ENCODE measurements at places on chromosomes 11 and 22.

DNA sequence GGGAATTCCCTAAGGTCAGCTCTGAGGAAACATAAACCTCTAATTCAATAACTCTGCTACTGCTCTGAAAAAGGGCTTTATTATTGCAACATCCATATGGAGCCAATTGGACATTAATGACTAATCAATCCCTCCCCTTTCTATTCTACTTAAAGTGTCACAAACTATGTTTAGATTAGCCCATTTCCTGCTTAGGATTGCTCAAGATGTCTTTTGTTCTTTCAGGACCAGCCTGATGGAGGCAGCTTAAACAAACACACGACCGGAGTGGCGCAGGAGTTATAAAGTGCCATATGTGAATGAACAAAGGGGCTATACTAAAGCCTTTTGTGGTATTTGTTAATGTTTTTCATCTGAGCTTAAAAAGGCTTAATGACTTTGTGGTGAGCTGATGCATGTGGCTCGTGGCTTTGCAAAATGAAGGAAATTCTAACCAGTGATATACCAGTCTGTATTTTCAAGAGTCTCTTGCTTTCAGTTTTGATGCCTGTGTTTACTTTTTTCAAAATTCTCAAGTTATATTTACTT lies 354.4 kb downstream of the SOX6 start:
- DNase-seq, result peak; percentile 99

- DNase-seq, result peak; percentile 28
Measured at GRCh38 chr22:41619979-41620588, 759 bp downstream of the DESI1 start.

- DNase-seq, result no peak
Measured at GRCh38 chr11:70305501-70305900, 35.0 kb downstream of the PPFIA1 start.

DNA sequence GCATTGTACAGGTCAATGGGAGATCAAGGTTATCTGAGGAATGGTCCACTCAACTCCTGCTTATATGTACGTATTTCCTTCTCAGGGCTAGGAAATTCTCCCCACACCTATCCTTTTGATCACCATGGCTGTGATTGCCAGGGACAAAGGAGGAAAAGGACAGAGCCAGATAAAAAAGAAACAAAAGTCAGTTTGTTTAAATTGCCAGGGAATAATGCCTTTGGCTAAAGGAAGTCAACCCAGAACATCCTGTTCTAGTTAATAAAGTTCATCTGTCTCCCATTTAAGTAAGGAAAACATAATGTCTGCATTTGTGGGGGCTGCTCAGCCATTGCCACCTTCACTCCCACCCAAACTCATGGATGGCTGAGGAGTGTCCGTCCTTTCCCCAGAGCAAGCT lies 124.7 kb downstream of the ME3 start:
- no peak for DNase-seq

DNA sequence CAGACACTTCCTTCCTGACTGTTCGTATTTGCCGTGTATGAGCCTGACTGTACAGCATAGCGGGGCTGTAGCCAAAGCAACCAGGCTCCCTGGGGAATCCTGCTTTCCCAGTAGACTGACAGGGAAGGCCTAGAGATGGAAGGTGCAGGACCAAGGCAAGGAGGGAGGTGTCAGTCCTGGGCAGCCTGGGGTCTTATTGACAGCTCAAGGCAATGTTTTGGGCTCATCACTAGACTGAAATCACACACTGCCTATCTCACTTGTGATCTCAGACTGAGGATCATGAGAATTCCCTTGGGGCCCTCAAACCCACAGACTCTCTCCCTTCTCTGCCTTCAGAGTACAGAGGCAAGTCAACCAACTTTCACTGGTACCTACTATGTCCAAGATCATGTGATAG lies 346.8 kb upstream of the NARS2 start:
- no peak for DNase-seq

GRCh38 chr22:21762712-21763581 lies 27.4 kb upstream of the YPEL1 start:
- no peak for DNase-seq

DNA sequence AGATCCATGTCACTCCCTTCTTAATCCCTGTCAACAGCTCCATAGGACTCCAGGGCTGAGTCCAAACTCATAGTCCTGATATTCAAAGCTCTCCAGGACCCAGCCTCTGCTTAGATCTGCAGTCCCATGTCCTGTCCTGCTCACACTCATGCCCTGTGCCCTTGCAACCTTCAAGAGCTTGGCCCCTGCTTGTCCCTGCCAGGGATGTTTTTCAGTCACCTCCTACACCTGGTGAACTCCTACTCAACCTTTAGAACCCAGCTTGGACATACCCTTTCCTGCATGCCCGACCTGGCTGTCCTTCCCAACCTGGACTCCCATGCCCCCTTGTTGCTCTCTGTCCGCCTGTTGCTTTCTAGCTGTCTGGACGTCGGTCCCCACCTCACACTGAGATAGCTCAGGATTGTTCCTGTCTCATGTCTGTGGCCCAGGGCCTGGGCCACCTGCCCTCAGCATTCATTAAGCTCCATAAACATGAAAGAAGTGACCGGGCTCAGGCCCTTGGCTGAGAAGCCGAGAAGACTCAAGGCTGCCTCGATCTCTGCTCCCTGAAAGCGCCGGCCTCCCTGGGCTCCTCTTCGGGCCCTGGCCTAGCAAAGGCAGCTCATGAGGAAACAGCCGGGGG lies 48.8 kb upstream of the RTL6 start:
- no peak for DNase-seq

GRCh38 chr11:58227956-58228615 lies 632 bp downstream of the OR10Q1 start:
- no peak for DNase-seq

DNA sequence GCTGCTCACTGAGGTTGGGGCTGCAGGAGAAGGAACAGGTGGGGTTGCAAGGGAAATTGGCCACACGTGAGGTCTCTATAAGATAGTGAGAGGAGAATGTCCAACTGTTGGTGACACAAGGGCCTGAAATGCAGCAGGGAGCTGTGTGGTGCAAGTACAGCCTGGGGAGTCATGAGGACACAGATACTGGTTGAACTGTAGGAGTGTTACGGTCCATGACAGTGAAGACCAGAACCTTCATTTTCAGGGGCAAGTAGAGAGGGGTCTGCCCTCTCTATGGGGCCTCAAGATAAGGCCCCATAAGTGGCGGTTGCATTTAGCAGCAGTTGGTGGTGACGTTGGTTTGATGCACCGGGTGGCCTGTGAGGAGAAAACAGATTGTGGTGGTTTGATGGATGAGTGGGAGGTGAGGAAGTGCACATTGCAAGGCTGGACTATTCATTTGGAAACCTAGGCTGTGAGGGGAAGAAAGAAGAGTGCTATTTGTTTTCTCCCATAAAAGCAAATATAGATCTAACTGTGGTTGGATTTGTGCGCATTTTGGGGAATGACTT lies 39.4 kb downstream of the MICAL2 start:
- no peak for DNase-seq

GRCh38 chr11:2444821-2445745 lies at the start of gene KCNQ1:
Gene KCNQ1, plus strand, starts transcription at chr11:2445008. Its CDS starts 91 bp downstream, at chr11:2445099.
- peak; percentile 55 for DNase-seq

GRCh38 chr11:117914398-117914761 lies 14.8 kb downstream of the TMPRSS13 start:
- no peak for DNase-seq

DNA sequence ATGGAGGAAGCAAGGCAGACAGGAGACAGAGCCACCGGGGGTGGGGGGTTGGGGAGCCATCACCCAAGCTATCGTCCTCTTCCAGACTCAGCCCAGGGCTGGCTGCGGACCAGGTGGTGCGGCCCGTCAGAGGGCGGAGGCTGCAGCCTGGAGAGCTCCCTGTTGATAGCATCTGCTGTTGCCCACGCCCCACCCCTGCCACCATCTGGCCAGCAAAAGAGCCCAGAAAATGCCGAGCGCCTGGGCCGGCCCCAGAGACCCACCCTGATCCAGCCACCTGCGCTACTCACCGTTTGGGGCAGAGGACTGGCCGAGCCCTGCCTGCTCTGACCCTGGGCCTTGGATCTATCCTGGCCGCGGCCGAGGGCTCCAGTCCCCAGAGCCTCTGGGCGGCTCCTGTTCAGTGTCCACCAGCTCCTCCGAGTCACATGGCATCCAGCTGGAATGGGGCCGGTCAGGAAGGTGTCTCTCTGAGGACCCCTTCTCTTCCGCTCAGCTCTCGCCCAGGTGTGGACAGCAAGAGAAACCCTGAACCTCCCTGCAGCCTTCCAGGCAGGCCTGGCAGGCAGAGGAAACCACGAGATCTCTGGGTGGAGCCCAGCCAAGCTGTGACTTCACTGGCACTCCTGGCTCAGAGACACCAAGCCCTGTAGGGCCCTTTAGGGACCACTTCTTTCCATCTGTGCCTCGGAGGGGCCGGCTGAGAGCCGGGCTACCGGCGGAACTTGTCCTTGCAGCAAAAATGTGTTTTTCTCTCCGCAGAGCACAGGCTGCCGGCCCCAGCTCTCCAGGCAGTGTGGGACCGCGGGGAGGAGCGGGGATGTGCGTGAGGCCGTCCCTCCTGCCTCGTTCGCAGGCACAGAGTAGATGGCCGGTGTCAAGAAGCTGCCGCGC lies at the start of gene MRGPRE:
Gene MRGPRE, minus strand, starts transcription at position 567 of the 894 bp plus-strand sequence. CDS start 3,618 bp downstream, outside the sequence.
- DNase-seq, result peak; percentile 16

GRCh38 chr11:27253224-27253623 lies 109.8 kb downstream of the CCDC34 start:
- no peak for DNase-seq

DNA sequence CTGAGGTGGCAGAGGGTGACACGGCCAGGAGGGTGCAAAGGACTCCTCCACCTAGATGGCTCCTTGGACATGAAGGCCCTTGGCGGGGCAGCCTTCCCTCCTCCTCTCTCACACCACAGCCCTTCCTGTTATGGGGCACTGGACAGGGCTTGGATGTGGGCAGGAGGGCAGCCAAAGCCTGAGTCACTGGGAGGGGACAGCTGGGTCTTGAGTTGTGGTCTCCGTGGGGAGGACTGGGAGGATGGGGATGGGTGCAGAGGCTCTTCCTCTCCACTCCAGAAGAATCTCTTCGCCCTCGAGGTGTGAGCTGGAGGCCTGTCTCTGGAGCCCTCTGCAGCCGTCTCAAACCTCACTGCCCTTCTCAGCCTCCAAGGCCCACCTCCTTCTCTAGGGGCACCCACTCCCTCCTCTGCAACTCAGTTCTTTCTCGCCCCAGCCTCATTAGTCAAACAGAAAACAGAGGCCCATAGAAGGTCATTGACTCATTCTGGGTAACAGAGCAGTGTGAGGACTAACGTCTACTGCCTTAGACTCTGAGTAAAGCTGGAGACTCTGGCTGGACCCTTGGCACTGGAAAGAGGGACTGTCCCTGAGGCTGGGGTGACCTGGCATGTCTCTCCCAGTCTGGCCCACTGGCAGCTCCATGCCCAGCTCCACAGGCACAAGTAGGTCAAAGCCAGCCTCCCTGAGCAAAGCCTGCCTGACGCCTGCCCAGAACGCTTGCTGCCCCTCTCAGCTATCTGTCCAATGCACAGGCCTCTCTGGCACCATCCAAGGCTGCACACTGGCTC lies 47.5 kb upstream of the CDON start:
- no peak for DNase-seq

DNA sequence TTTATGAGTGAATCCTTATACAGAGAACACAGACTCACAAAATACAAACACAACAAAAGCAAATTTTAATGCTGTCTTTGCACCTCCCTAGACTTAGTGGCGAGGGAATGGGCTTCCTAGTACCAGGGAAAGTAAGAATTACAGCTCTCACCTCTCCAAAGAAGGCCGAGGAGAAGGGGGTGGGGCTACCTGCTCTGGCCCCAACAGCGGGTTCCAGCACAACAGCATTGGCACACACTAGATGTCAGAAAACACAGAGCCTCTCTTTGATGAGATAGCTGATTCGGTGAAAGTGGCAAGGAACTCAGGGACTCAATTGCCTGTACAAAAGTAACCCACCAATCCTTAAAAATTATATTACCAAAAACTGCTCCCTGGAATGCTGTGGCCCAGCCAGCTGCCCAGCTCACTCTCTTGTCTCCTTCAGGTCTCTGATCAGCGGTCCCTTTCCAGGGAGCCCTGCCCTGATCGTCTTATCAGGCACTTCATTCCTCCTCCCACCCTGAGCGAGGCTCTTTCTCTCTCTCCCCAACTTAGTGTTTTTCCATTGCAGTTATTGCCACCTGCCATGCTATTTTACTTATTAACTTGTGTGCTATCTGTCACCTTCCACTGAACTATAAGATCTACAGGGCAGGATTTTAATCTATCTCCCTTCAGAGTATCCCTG lies 30.7 kb downstream of the SPON1 start:
- DNase-seq, result no peak

- no peak for DNase-seq
Measured at GRCh38 chr11:96082002-96082899, 158.3 kb upstream of the MTMR2 start.

- no peak for DNase-seq
Measured at GRCh38 chr22:24813861-24814770, 8.1 kb downstream of the SGSM1 start.

DNA sequence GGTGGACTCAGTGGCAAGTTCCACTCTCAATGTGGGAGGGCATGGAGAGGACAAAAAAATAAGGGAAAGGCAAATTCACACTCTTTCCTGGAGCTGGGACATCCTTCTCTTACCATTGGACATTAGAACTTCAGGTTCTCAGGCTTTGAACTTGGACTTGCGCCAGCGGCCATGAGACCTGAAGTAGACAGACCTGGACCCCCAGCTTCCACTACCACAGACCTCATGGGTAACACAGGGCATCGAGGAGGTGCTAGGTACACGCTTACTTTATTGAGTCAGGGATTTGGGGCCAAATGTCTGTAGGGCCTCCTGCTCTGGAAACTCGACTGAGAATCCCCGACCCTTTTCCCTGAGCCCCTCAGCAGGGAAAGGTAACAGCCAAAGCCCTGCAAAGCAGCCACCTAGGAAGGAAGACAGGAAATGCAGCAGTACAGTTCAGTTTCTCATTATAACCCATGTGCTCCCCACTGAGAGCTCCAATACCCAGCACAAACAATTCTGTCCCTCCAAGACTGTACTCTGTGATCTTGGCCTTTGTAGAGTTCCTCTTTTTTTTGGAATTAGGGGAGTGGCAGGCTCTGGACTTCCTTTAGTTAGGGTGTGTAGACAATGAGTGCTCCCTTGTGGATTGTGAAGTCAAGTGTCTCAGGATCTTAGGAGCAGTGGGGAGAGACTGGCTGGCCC lies 5.7 kb downstream of the CHRNA10 start:
- DNase-seq, result no peak

DNA sequence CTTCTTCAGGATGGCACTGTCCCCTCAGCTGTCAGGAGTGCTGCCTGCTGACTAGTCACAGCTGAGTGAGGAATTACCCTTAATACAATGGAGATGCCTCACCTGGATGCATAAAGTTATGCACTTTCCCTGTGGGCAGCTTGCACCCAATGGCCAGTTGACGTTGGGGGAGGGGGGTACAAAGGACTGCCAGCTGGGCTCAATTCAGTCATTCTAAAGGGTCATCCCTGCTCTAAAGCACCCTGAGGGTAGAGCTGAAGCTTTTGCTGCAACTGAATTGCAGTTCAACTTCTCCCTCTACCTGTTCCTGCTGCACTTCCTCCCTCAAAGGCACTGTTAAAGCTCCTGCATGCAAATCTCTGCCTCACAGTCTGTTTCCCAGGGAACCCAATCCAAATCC lies 147.8 kb upstream of the SESN3 start:
- no peak for DNase-seq

GRCh38 chr11:102708654-102709053 lies 3.1 kb upstream of the MMP27 start:
- DNase-seq, result no peak

- DNase-seq, result no peak
Measured at GRCh38 chr11:108663154-108663877, 1.6 kb upstream of the DDX10 start.

- DNase-seq, result no peak
Measured at GRCh38 chr22:42928969-42929837, 72.1 kb upstream of the ARFGAP3 start.

GRCh38 chr11:17548444-17548843 lies 1.4 kb downstream of the OTOG start:
- no peak for DNase-seq

- DNase-seq, result no peak
Measured at GRCh38 chr11:12116425-12117032, 6.1 kb downstream of the MICAL2 start.
